Posterior cingulate gyrus (tissue), 11 donors: ENCODE measurements at places on chromosomes 16 and 17.

DNA sequence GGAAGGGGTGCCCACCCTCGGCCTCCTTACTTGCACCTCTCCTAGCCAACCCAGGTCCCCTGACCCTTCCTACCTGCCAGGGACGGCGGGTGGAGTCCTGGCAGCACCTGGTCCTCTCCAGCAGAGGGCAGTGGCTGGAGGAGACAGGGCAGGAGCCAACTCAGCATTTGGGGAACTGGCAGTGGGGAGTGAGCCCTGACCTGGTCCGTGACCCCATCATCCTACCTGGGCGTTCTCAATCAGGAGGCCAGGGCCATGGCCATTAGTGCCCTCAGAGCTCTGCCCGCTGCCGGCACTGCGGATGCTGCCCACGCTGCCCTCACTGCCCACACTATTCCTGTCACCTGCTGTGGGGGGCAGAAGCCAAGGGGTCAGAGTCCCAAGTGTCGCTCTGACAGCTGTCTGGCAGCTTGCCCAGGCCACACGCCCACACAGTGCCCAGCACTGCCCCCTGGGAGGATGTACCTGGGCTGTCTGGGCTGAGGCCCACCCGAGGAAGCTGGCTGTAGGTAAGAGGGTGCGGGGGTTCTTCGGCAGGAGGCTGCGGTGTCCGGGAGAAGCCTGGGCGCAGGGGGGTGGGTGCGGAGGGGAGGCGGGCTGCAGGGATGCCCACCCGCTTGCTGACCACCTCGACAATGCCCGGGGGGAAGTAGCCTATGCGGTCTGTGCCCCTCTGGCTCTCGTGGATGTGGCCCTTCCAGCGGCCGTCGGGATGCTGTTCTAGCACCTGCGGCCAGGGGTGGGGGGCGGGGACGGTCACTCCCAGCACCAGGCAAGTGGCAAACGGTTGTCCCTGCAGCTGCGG is 10.8 kb downstream of the CASKIN2 start:
- DNase-seq, result no peak

DNA sequence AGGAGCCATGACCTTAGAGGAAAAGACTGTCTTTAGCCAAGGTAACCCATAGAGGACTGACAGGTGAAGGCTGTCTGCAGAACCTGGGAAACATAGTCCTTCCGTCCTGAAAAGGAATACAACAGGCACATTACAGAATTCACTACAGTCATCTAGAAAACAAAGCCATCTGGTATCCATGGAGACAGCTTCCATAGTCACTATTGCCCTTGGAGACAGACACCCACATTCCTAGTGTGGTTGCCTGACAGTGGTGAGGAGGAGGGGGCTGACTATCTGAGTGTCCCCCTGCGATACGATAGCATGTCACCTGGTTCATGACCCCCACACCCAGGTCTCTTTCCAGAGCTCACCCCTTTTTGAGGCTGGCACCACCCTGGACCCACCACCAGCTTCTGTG is 254.7 kb downstream of the CDH13 start:
- no peak for DNase-seq

- DNase-seq, result no peak
Measured at GRCh38 chr17:49918591-49918990, 50.4 kb upstream of the DLX4 start.

DNA sequence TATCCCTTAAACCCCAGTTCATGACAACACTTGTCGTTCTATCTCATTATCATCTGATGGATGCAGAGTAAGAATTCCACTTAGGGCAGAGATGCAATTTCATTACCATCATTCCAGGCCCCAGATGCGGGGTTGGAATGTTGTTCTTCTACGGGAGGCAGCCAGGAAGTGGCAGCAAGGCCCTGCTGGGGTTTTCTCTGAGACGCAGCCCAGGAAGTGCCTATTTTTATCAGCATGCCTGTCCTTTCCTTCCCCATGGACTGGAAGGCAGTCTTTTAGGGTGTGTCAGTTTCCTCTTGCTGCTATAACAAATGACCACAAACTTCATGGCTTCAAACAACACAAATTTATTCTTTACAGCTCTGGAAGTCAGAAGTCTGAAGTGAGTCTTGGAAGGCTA is 246.6 kb upstream of the DYNLRB2 start:
- no peak for DNase-seq

DNA sequence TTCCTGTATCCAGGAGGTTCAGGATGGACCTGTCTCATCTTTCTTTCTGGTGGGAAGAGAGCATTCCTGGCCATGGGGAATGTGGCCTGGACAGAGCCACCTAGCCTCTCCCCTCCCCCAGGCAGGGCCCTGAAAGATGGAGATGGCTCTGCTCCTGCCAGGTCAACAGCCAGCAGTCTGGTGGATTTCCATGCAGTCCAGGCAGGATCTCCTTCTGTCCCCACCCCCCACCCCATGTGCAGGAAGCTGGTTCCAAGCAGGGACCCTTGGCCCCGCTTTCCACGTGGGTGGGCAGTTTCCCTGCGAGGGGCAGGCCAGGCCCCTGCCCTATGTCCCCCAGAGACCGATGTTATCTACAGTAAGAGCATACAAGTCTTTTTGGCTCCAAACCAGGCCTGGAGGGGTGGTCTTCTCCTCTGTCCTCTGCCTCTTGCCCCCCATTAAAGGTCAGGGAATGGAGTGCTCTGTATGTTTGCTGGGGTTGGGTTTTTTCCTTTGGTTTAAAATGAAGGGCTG is 240.5 kb downstream of the SEC14L1 start:
- DNase-seq, result no peak

- DNase-seq, result peak; percentile 73
Measured at GRCh38 chr16:56673921-56674320, 4.3 kb downstream of the MT1H start.

DNA sequence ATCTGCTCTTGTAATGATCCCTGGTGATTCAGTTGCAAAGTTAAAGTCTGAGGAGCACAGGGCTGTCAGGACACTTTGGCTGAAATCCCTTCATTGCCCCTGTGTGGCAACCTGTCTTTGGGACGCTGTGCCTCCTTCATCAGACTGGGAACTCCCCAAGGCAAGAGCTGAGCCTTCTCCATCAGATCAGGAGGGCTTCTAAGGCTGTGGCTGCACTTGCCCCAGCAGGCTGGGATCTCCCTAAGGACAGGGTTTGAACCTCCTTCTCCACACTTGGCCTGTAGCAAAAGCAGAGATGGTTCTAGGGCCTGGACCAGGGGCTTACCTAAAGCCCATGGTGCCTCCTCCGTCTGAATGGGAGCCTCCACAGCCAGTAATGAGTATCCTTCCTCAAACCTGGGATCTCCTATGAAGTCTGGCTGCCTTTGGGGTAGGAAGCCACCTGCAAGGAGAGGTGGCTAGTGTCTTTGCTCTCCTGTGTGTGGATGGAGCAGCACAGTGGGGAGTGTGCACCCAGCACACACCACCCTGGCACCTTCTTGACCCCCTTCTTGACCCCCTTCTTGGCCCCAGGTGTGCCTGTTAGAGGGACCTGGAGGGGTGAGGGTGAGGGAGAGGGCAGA is 79.0 kb upstream of the NKD1 start:
- no peak for DNase-seq

- no peak for DNase-seq
Measured at GRCh38 chr17:2266865-2267228, 36.7 kb downstream of the SMG6 start.
